CD4-positive, alpha-beta T cell treated with Interleukin-10 for 1 hour (primary cell): ENCODE measurements at places on chromosomes 7 and 10.
A peak's percentile ranks its signal among the peaks of the same experiment; 100 is the strongest.

DNA sequence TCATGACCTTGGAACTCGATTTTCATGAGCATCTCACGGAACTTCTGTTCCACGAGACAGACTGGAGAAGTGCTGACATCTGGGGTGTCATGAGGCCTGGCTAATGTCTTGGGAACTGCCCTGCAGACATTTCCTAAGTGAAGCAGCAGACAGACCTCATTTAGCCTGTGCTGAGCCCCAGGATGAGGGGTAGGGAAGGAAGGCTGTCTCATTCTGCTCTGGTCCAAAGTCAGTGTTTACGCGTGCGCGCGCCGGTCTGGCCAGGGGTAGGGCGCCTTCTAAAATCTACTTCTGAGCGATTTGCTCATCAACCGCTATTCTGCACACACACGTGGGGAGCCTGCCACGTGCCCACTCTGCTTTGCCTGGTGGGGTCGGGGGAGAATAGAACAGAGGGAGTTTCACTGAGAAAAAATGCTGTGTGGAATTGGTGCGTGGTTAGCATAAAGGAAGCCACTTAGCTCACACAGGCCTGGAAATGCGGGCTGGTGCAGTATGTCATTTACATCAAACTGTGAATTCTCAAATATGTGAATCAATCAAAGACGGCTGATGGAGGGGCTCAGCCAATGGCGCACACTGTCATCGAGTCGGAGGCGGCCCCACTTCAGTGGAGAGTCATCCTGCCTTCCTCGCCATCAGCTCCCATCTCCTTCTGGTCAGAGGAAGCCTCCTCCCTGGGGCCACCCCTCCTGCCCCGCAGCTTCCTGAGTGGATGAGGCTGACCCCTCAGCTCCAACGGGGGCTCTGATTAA lies 335.1 kb downstream of the ADARB2 start:
- DNase-seq: no peak

- DNase-seq: peak; percentile 5
These were observed 17.4 kb downstream of the SLC13A4 start for GRCh38 chr7:135710417-135711138.

DNA sequence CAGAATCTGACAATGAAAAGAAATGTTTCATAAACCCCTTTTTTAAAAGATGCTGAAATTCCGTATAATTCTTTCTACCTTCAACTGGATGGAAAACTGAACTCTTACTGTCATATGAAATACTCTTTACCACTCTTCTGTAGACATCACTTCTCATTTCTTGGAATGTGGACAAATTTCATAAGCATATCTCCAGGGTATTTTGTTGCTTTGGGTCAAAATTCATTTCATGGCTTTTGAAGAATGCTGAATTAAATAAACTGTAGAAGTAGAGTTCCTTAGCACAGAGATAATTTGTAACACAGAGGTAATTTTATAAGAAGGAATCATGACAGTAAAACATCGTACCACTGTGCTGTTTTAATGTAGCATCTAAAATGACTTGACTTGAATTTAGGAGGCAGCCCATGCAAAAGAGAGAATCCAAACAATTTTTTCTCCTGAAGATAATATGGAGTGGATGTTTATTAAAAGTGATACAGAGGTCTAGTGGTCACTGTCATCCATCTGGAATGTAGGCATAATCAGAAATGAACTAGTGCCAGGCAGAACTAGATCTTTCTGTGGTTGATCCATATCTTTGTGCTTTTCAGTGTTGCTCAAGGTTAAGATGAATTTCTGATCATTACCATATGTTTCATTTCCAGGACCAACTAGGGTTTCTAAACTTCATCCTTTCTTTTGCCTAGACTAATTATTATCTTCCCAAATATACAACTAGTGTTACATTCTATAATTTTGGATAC lies 492.0 kb downstream of the KIF20B start:
- DNase-seq: no peak

DNA sequence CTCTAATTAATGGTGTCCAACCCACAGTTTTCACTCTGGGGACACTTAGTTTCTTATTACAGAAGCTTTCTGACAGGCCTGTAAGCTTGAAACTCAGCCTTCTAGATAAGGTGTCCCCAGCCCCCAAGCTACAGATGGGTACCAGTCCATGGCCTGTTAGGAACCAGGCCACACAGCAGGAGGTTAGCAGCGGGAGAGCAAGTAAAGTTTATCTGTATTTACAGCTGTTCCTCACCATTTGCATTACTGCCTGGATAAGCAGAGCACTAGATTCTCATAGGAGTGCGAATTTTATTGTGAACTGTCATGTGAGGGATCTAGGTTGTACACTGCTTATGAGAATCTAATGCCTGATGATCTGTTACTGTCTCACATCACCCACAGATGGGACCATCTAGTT lies 93.7 kb downstream of the TMEM26 start:
- no peak for DNase-seq

DNA sequence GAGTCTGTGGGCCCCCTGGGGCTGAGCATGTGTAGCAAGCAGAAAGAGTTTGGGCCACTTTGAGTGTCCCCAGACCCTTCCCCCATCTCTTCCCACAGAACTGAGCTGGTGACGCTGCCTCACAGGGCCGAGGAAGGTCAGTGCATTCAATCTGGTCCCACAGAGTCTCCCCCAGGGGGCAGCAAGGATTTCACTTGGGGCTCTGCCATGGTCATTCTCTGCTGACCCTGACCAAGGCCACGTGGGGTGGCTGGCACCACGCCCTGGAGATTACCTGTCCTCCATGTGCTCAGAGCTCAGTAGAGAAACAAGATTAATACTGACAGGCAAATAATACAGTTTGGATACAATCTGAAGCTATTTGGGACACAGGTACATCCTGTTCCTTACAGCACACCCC lies 30.2 kb downstream of the ADRA2A start:
- no peak for DNase-seq

DNA sequence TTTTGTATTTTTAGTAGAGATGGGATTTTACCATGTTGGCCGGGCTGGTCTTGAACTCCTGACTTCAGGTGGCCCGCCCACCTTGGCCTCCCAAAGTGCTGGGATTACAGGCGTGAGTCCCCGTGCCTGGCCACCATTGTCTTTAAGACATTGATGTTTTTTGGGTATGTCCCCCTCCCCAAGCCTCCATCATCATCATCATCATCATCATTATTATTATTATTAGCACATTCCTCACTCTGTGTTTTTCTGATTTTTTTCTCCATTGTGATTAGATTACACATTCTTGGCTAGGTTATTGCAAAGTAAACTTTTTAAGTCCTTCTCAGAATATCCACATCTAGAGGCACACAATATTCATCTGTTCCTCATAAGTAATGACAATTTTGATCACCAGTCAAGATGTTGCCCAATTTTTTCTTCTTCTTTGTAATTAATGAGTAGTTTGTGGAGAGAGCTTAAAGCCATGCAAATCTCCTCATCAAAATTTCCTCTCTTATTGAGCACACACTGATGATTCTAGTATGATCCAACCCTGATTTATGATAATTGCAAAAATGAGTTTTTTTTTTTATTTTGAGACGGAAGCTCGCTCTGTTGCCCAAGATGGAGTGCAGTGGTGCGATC lies 47.5 kb downstream of the EPC1 start:
- DNase-seq: no peak

DNA sequence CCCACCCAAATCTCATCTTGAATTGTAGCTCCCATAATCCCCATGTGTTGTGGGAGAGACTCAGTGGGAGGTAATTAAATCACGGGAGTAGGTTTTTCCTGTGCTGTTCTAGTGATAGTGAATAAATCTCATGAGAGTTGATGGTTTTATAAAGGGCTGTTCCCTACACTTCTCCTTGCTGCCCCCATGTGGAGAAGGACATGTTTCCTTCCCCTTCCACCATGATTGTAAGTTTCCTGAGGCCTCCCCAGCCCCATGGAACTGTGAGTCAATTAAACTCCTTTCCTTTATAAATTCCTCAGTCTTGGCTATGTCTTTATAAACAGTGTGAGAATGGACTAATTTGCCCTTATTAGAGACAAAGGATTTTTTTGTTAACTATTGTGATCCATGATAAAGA lies 48.5 kb upstream of the MKX start:
- no peak for DNase-seq

DNA sequence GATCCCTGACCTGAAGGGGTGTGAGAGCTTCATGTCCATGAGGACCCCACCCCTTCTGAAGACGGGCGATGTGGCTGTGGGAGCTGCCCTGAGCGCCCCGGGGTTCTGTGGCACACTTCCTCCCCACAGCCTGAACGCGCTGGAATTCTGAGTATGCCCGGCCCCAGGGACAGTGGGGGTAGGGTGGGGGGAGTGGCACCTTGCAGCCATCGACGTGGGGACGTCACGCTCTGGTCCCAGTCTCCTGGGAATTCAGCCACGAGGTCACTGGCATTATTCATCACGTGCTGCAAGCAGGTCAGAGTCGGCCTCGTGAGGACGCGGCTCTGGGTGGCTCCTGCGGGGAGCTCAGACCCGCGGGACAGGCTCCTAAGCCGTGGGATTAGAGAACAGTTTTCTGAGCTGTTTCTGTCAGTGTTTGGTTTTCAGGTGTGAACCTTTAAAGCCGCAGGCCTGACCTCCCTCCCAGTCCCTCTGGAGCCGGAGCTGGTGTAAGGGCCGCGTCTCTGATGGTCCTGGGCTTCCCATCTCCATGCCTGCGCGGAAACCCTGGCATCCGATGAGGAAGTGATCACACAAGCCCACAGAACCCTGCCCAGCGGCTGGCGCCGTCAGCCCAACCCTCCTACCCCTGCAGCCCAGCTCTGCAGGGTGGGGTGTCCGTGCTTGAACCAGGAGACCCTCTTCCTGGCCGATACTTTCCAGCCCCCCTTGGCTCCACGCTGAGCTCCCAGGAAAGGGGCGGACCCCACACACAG lies 16.1 kb downstream of the GPR146 start:
- no peak for DNase-seq
